Gastrocnemius medialis (tissue), 4 donors: ENCODE measurements at places on chromosomes 16 and 17.

GRCh38 chr17:75601057-75601987 is 13.7 kb downstream of the MYO15B start:
- DNase-seq, result no peak

- no peak for DNase-seq
These were observed 45.5 kb downstream of the CPPED1 start for GRCh38 chr16:12758031-12758669.

DNA sequence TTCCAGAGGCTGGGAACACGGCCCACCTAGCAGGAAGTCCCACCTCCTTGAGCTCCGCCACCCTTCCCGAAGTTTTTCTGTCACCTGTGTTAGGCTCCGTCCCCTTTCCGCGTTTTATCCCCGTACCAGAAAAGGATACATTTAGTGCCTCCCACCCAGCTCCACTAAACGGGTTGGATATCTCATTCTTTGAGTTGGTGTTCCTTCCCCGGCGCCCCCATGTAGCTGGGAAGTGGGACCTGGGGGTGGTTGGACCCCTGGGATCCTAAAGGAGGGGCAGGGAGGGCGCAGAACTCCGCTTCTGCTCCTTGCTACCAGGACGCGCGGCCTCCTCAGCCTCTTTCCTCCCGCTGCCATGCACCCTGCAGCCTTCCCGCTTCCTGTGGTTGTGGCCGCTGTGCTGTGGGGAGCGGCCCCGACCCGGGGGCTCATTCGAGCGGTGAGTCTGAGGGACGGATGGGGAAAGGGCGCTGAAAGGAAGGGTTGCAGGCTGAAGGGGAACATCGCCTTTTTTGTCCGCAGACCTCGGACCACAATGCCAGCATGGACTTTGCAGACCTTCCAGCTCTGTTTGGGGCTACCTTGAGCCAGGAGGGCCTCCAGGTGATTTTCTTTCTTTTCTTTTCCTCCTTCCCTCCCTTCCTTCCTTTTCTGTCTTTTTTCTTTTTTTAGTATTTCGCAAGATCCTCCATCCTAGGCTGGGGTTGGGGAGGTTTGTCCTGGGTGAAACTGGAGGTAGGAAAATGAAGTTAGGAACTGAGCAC is 669 bp downstream of the RNF167 start:
- DNase-seq, result peak; percentile 90

- no peak for DNase-seq
These were observed 5.5 kb downstream of the CCDC182 start for GRCh38 chr17:57739402-57740234.

DNA sequence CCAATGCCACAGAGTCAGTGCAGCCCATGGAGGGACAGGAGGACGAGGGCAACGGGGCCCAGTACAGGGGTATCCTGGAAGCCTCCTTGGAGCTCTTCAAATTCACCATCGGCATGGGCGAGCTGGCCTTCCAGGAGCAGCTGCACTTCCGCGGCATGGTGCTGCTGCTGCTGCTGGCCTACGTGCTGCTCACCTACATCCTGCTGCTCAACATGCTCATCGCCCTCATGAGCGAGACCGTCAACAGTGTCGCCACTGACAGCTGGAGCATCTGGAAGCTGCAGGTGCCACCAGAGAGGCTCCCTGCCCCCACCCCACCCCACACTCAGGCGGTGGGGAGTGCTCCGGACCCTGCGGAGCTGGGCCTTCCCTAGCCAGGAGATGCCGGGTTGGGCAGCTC is 16.6 kb downstream of the TRPV2 start:
- no peak for DNase-seq

GRCh38 chr16:4904108-4904941 is 32.6 kb downstream of the PPL start:
- no peak for DNase-seq

- peak; percentile 73 for DNase-seq
These were observed 300.6 kb downstream of the SOX9 start for GRCh38 chr17:72421128-72422092.

- DNase-seq, result no peak
These were observed 15.9 kb upstream of the SLC12A3 start for GRCh38 chr16:56848955-56849689.

DNA sequence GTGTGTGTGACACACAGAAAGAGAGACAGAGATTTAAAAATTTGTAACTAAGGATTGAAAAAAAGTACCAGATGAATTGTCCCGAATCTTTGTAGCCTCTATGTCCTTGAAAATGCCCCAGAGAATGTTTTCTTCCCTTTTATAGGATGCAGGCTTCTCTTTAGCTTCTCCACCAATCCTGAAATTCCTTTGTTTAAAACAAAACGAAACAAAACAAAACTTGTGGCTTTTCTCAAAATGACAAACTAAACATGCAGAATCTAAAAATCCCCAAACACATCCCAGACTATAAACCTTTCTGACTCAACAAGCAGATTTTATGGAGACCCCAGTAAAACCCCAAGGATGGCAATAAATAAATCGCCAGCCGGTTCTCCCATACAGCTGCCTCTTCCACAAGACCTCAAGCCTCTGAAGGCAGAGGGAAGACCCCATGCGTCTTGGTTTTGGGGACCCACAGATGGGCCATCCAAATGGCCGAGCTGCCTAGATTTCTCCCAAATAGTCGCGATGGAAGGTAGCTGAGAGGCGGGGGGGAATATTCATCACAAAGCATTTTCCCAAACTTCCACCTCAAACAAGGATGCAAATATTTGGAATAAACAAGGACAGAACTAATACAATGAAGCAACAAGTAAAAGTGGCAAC is 269.5 kb upstream of the FOXF1 start:
- no peak for DNase-seq

- DNase-seq, result no peak
These were observed 65.7 kb upstream of the LYRM9 start for GRCh38 chr17:27958708-27959381.

GRCh38 chr17:43917348-43918025 is 10.2 kb upstream of the MPP2 start:
- no peak for DNase-seq

DNA sequence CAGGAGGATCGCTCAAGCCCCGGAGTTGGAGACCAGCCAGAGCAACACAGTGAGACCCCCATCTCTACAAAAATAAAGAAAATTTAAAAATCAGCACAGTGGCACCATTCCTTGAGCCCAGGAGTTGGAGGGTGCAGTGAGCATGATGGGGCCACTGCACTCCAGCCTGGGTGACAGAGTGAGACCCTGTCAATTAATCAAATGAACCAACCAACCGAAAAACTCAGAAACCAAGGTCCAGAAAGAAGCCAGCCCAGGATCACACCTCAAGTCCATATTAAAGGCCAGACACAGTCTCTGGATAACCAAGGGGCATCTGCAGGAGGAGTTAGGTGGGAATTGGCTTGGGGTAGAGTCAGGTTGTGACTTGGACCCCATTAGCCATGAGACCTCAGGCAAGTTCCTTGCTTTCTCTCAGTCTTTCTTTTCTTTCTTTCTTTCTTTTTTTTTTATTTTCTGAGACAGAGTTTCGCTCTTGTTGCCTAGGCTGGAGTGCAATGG is 2.4 kb downstream of the HSD17B1 start:
- no peak for DNase-seq

GRCh38 chr17:62597920-62598319 is 29.6 kb upstream of the MRC2 start:
- no peak for DNase-seq

DNA sequence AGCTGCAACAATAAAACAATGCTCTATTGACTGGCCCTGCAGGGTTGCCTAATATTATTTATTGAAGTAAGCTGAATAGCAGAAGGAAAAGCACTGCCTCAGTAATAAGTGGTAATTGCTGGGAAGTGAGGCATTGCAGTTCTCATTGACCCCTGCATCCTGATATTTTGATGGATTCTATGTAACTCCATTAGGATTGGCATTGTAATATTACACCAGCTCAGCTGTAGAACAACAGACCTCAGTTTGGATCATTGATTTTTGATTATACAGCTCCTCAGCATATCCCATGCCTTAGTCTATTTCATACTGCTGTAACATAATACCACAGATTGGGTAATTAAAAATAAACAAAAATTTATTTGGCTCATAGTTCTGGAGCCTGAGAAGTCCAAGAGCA is 650.6 kb upstream of the SALL1 start:
- DNase-seq, result no peak

GRCh38 chr17:921161-921560 is 58.4 kb downstream of the NXN start:
- DNase-seq, result peak; percentile 18

DNA sequence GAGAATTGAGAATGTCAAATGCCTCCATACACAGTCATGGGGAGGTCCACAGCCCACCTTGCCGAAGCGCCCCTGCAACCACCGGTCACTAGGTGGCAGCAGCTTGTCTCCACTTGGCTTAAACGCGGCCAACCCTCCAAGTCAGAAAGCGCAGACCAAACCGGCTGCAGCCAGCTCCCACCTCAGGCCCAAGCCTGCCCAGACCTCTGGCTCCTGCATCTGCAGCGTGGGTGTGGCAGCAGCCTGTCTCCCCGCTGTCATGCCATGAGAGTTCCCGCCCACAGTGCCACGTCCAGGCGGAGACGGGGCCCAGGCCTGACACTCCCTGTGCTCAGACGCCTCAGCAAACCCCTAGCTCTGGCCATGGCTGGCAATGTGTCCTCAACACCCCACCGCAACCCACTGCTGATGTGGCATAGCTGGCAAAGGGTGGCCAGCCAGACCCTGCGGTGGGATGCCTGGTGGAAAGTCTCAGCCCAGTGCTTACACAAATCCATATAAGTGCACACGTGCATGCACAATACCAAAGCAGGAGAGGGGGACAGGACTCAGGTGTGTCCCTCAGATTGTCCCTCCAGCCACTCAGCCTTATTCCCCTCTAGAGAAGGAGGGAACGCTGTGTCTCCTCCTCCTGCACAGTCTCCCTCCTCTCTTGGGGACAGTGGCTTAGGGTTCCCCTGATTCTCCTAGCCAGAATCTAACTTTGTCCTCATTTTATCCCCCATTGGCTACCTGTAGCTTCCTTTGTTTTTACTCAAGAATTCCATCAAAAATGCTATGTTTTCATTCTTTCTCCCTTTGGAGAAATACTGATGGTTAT is 10.9 kb downstream of the COPZ2 start:
- DNase-seq, result peak; percentile 78

DNA sequence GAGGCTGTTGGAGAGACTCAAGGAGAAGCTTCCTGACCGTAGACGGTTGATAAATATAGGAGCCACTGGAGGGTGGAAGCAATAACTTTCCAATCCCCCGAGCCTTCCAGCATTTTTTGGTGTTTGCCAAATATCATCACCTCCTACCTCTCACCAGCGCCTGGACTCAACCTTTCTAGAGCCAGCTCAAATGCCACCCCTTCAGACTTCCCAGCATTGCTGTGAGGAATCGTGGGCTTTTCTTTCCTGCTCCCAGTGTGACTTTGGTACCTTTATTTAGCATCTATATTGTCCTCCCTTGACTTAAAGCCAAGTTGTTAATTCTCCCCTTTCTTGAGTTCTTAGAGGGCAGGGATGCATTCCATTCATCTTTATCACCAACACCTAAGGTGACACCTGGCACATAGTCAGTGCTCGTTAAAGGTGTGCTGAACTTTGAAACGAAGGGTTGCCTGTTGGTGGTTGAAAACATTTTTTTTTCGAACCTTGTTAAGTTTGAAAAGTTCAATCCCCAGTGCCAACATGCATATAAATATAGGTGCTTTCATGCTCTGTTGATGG is 35.3 kb upstream of the CCR7 start:
- DNase-seq, result no peak

- DNase-seq, result no peak
These were observed 4.2 kb upstream of the ARL2BP start for GRCh38 chr16:57240851-57241250.

- no peak for DNase-seq
These were observed 26.9 kb upstream of the XYLT1 start for GRCh38 chr16:17497648-17498047.

DNA sequence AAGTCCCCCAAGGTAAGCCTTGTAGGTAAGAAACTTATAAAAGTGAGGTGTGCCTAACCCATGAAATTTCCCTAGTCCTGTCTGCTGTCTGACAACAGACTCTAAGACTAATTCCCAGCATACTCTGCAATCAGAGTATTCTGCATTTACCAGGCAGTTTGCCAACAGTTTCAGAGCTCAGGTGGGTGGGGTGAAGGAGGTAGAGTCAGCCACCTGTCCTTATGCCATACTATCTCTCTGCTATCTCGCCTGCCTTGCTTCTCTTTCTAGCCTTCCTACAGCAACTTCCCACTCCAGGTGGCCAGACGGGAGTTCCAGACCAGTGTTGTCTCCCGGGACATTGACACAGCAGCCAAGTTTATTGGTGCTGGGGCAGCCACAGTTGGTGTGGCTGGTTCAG is 2.3 kb downstream of the ATP5MC1 start:
- no peak for DNase-seq

DNA sequence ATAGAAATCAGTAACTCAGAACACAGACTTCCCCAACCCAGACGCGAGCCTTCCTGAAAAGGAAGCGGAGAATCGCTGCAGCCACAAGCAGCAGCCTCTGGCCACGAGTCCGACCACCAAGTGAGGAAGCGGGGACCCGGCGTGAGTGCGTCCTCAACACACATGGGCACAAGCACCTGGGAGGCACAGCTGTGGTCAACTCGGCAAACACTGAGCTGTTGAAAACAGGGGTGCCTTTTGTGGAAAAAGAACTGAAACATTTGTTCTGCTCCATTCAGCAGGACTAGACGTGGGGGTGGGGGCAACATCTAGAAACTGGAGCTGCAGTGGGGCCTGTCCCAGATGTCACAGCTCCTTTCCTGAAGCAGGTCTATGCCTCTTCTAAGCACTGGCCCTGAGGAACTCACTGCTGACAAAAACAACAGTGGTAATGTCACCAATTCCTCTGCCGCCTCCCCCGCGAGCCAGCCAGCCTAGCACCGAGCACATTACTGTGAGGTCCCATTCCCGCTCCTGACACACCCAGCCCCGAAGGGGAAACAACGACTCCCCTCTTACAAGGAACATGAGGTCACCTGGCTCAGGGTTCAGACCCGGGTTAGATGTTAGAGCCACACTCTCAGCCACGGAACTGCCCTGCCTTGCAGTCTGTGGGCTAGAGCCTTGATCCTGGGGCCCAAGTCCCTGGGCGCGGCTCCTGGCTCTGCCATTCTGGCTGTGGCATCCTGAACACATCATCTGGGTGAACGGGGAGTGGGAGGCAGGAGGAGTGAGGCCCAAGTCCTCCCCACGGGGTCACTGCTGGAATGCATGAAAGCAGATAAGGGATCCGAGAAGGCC is 29.0 kb downstream of the KDM8 start:
- DNase-seq, result no peak

- peak; percentile 55 for DNase-seq
These were observed 136.9 kb downstream of the KCNJ12 start for GRCh38 chr17:21513012-21513570.

DNA sequence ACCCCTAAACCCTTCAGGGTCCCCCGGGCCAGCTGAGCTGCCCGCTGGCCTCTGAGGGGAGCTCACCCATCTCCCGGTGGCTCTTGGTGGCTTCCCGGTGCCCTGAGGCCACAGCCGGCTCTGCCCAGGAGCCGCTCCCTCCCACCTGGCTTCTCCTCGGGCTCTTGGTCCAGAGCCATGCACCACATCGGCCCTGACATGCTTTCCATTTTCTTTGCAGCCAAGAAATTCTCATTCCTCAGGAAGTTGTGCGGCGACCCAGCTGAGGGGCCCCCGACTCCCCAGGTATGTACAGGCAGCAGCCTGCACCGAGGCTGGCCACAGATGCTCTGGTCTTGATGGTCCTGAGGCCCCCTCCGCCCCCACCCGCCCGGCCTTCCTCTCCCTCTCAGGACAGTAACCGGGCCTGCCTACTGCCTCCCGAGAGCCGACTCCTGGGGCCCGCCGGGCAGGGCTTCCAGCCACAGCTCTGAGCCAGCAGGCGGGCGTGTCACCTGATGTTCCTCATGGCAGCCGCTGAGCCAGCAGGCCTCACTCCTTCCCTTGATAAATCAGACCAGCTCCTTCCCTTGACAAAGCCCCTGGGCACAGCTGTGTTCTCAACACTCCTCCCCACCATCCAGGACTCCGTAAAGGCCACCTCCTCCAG is 28.4 kb upstream of the ZFPM1 start:
- DNase-seq, result no peak

- DNase-seq, result no peak
These were observed 217.4 kb upstream of the TNRC6C start for GRCh38 chr17:77741109-77741508.
